NCI-H446 (cell line): ENCODE measurements at places on chromosomes 1 and 21.

- DNase-seq = no peak
These were observed 104.3 kb downstream of the PAPPA2 start for GRCh38 chr1:176567190-176567794.

DNA sequence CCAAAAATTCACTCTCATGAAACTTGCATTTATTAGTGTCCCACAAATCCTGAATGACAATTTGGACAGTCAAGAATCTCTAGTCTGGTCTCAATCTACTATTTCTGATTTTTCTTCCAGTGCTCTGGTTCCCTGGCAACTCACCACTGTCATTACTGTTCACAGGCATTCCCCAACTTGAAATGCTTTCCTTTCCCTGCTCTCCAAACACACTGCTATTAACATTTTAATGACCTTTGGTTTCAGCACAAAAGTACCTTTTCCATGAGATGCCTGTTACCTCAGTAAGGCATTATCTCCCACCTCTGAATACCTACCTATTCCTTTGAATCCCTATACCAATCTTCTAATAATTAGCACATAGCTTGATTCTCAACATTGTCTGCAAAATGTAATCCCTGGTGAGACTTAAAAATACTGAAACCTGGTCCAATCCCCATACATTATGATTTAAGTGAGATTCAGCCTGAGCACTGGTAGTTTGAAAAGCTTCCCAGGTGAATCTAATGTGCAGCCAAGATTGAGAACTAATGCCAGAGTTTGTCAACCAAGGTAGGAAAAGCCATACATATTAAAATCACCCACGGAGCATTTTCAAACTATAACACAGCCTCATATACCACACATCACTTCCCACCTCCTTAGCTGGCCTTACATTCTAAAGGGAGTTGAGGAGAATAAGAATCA is 11.7 kb upstream of the ANGPTL3 start:
- DNase-seq = no peak

- no peak for DNase-seq
These were observed 75.6 kb upstream of the SLFNL1 start for GRCh38 chr1:41097105-41097504.

- no peak for DNase-seq
These were observed 155.2 kb downstream of the NR5A2 start for GRCh38 chr1:200182701-200183100.

GRCh38 chr1:64039390-64039926 is 164.0 kb upstream of the UBE2U start:
- DNase-seq = peak; percentile 21
